Right ventricle myocardium superior (tissue), 1 donor: ENCODE measurements at places on chromosomes 4 and X. TPM values are rescaled to one million over a fixed set of nuclear protein-coding genes. Genes with fewer than 3 reads are reported as not detected.

DNA sequence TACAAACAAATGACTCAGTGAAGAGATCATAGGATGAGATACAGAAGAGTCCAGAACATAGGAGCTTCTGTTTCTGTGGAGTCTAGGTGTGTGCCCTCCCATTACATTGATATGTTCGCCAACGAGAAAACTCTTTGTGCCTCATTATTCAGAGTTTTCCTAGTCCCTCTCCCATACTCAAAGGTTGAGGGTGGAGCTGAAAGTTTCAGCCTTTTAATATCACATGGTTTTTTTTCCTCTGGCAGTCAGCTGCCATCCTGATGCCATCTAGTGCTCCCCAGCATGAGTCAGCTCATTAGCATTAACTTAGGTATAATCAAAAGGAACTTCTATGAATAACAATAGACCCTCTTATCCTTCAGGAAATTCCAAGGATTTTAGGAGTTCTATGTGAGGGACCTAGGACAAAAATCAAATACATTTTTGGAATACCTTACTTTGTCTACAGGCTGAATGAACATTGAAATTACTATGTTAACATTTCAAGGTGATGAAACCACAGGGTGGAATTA lies 559.6 kb upstream of the AMOT start:
- no peak for DNase-seq

The ARL9 gene
- total RNA-seq = not detected

DNA sequence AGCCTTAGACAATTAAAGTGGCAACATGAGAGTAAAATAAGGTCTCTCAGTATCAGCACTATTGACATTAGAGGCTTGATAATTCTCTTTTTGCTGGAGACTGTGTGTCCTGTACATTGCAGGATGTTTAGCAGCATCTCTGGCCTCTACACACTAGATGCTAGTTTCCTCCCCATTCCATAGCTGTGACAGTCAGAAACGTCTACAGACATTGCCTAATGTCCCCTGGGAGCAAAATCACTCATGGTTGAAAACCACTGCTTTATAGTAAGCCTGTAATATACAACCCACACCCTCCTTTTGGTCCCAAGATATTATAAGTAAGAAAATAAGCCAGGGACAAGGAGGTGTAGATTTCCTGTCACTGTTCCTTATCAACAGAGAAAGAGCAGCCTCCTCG lies 166.0 kb downstream of the FRMPD4 start:
- DNase-seq = no peak

DNA sequence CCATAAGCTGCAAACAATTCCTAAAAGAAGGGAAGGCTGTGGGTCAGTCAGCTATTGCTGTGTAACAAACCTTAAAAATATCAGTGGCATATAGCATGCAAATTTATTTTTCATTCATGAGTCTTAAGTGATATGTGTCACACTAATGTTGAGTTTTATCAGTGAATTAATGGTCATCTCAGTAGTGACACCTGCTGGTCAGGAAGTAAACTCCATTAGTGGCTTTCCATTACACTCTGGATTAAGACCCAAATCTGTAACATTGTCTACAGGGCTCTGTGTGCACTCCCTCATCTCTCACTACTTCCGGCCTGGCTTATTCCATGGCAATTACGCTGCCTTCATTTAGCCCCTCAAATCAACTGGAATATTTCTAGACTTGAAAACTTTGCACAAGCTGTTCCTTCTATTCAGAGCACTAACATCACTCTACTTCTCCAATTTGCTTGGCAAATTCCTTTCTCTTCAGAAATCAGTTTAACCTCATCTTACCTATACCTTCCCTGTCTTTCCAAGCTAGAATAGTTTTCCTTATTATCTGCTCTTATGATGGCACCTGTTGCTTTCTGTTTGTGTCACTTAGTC lies 217.3 kb upstream of the TAPT1 start:
- no peak for DNase-seq

- no peak for DNase-seq
Observed at GRCh38 chr4:126957987-126958386, 674.8 kb upstream of the INTU start.
